ENCODE measurements at places on chromosomes 1 and 21.

- no peak for DNase-seq
These were observed 479.8 kb upstream of the VAMP3 start for GRCh38 chr1:7290971-7291970.

GRCh38 chr1:48028218-48029069, 31.3 kb upstream of the TRABD2B start:
- DNase-seq, result no peak

DNA sequence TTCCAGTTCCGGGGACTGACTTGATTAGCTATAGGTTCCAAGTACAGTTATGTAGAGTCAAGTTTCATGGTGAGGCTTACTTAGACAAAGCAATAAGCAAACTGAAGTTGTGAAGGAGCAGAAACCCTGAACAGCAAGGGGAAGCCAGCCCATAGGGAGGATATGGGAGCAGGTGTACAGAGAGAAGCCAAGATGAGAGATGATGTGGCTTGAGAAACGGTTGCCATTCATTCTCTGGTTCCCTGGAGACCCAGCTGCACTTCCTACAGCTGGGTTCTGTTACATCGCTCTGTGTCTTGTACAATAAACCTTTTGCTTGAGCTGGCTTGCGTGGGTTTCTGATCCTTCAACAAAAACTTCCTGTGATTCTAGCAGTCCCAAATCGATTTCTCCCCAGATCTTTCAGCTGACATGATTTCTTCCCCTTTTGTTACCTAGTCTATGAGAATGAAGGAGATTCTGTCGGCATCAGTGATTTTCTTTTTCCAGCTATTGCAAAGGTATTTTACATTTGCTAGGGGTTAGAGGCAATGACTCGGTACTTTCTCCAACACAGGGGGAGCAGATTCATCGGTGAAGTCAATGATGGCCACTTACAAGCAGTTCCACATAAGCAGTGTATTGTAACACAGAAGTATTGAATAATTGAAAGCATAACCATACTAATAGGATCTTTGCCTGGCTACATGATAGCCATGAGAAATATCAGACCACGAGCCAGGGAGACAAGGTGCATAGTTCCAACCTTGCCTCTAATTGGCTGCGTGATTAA, 67.3 kb downstream of the URB2 start:
- no peak for DNase-seq

DNA sequence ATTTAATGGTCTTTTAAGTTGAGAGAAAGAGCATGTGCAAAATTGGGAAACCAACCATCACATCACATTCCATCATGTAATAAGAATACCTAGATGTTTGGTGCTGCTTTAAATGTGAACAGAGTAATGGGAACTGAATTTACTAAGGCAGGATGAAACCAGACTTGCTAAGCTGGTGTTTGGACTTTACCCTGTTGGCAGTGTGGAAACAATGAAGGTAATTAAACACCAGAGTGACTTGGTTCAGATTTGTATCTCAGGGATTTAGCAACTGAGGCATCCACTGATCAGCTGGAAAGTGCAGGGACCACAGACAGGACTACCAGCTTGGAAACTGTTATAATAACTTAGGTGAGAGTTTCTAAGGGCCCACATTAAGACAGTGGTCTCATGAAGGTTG, 263.4 kb downstream of the OLFM3 start:
- no peak for DNase-seq

DNA sequence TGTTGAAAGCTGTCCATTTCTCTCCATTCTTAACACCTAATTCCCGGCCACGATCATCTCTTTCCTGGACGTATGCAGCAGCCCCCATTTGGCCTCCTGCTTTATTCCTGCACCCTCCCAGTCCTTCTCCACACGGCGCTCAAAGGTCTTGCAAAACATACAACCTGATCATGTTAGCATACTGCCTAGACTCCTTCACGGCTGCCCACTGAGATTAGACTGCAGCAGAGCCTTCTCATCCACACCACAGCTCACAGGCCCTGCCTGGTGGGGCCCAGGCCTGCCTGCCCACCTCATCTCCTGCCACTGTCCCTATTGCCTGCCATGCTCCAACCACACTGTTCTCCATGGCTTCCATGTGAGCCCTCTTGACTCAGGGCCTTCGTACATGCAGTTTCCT, 2.7 kb downstream of the GOLT1A start:
- no peak for DNase-seq

DNA sequence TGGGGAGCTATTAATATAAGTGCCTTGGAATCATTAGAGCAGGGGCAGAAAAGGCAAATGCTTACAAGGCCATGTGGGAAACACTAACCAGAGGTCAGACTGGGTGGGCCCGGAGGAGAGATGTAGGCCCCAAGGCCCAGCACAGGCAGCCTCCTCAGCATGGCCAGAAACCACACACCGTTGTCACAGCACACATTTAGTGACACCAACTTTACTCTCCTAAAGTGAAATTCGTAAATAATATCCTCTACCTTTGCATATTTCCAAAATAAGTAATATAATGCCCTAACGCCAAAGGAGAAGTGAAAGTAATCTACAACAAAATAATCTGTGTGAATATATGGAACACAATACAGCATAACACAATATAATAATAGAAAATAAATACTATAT, 62.6 kb downstream of the KIF21B start:
- DNase-seq, result no peak

DNA sequence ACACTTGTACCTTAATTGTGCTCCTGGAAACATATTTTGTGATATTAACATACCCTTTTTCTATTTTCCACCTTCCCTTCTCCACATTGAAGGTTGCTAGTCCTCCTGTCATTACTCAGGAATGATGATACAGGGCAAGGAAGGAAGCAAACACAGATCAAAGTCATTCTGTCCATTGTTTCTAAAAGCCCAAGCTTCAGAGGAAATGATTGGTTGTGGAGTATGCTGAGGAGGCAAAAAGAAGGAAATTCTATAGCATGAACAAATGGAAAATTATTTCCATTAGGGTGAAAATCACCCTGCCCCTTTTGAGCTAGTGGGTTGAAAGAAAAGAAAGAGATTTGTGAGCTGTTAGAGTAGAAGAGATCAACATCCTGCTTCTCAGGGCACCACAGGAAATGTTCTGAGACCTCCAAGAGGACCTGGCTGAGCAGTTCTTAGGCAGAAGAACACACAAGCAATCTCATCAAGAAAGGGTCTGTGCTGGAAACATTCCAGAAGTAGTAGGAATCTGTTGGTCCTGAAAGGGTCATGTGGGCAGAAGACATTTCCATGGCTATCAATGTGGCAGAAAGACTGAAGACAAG, 29.0 kb upstream of the PRRX1 start:
- no peak for DNase-seq

DNA sequence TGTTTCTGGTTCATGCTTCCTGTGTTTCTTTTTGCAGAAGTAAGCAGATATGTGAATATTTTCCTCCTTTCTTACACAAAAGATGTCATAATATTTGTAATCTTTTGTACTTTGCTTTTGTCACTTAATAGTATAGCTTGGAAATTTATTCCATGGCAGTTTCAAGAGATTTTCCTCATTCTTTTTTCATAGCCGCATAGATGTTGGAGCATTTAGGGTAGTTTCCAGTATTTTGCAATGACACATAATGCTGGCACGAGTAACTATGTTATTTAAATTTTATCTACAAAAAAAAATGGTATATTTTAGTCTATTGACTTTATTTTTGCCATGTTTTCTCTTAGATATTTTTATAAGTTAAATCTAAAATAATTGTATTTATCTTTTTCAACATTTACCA, 40.7 kb downstream of the AGO3 start:
- peak; percentile 3 for DNase-seq

DNA sequence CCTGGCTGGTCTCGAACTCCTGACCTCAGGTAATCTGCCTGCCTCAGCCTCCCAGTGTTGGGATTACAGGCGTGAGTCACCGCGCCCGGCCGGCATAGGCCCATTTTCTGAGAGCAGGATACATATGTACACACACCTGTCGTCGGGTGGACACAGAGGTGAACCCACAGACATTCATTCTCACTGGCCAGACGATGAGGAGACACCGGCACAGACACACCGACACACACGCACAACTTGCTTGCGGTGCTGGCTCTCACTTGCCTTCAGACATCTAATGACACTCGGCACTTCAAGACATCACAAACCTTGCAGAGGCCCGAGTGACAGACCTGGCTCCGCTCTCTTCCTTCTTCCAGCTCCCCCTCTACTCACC, 579 bp downstream of the PTCH2 start:
- DNase-seq, result no peak

GRCh38 chr1:41496080-41497055, 11.9 kb upstream of the EDN2 start:
- peak; percentile 53 for DNase-seq

DNA sequence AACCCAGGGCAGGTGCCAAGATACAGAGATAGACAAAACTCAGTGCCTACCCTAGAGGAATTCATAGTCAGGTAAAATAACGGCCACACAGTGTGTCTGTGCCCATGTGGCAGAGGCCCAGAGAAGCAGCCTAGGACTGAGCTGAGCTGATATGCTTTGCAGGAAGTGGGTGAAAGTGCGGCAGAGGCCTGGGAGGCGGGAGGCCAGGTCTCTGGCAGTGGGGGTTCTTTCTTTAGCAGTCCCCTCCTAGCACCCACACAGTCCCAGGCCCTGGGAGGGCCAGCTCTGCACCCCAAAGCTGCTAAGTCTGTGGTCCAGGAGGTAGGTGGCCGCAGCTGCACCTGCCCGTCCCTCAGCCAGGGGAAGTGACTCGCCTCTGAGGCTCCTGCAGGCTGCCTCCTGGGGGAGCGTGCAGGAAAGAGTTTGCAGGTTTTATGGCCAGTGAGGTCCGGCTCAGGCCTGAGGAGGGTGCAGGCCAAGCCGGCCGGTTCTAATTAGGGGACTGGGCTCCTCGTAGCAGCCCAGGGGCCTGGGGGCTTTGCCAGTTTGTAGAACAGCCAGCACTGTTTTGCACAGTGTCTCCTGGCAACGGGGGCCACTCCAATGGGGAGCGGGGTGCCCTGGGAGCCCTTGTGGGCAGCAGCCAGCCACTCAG, 107.9 kb downstream of the SPSB1 start:
- DNase-seq, result no peak

- DNase-seq, result no peak
These were observed 146.8 kb downstream of the PAPPA2 start for GRCh38 chr1:176609556-176610408.

- DNase-seq, result no peak
These were observed 37.0 kb downstream of the SERBP1 start for GRCh38 chr1:67393240-67393639.

DNA sequence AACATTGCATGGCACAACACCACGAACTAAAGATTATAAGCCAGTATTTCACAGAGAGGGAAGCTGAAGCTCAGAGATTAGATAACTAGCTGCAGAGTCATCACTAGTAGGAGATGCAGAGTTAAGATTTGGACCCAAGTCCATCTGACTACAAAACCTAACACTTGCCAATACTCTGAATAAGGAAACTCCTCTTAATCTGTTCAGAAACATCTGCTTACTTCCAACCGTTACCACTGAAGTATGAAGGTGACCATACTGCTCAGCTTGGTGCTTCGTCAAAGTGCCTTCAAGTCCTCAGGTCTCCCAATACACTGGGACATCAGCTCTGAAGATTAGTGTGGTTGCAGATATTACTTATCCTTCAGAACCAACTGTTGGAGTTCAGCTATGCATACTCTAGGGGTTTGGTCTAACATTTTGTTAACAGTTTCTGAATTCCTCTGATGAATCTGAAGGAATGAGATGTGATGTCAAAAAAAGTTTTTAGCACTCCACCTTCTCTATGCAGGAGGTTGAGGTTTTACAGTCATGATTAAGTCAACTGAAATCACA, 179.6 kb downstream of the TPR start:
- DNase-seq, result no peak

DNA sequence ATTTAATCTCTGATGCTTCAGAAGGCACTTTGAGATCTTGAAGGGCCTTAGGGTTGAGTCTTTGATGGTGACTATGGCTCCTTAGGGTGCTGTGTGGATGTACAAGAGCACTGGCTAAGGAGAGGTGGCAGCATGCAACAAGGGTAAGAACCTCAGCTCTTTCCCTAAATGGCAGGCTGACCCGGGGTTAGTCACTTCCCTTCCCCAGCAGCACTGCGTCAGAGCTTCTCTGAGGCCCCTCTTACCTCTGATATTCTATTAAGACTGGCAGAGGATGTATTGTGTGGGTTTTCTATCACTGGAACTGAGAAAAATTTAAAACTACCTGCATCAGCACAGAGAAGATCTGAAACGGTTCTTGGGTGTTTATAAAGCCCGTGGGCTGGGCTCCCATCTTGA, 11.8 kb downstream of the C1orf116 start:
- DNase-seq, result peak; percentile 61

GRCh38 chr21:32278103-32278502, 746 bp downstream of the MIS18A start:
- no peak for DNase-seq

- no peak for DNase-seq
These were observed 21.8 kb downstream of the CAPN2 start for GRCh38 chr1:223733898-223734852.

- no peak for DNase-seq
These were observed 495.8 kb upstream of the ADAMTS5 start for GRCh38 chr21:27462726-27463125.

DNA sequence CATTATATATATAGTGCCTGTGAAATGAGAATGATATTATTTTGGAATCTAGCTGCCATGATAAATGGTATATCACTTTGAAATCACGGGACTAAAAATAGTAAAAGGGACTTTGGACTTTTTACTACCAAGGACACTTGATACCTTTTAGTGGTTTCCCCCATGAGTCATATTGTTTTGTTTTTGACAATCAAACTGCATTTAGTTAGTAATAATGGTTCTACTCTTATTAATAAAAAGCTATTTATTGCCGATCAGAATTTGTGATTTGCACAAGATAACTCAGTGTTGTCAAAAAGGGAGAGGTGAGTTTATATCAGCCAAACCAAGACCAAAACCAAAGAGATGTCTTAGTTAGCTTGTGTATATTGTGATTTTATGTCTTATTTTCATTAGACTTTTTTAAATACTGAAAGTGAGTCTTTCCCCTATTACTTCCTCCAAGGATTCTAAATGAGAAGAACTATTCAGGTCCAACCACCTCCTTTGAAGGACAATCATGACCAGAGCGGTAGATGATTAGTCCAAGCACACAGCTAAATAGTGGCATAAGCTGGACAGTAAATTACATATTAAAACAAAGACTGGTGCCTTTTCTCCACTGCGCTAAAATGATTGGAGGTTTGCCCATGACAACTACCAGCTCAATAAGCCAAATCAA, 281.7 kb upstream of the ESRRG start:
- DNase-seq, result no peak

DNA sequence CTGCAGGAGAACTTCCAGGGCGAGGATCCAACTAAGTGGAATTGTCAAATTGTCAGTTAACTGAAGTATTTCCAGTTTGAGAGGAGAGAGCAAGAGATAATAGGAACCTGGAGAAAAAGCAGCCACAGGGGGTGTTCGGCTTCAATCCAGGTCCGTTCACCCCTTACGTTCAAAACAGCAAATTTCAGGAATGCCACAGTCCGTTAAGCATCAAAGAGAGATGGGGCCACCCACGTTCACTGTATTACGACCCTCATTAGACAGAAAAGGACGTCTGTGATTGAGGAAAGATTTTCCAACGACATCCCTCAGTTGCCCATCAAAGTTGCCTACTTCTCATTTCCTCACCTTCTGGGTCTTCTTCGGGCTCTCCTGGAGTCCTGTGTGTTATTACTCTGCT, 422.5 kb upstream of the VAMP3 start:
- no peak for DNase-seq

Measured in suppressor macrophage treated with lipopolysaccharide for 4 hours (primary cell).